Hair follicular keratinocyte (primary cell): ENCODE measurements at places on chromosomes 1 and 21. TPM values are rescaled to one million over a fixed set of nuclear protein-coding genes. Genes with fewer than 3 reads are reported as not detected.

CDC14A gene
- total RNA-seq = 1.3 and 1.9 TPM in 2 replicates

CASQ1 gene
- total RNA-seq = not detected in 2 replicates

GREM2 gene
- not detected in 2 replicates for total RNA-seq

TAF13 gene
- total RNA-seq = 39.6 and 42.7 TPM in 2 replicates

DCST2 gene
- not detected in 2 replicates for total RNA-seq

NID1 gene
- total RNA-seq = 4.6 and 8.4 TPM in 2 replicates

ATXN7L2 gene
- total RNA-seq = 2.4 and 4.3 TPM in 2 replicates

LCE2C gene
- total RNA-seq = not detected in 2 replicates

SPATA45 gene
- total RNA-seq = not detected in 2 replicates

CD55 gene
- 15.6 and 20.2 TPM in 2 replicates for total RNA-seq

SAMD11 gene
- 0.08 TPM in 2 replicates for total RNA-seq

ZSWIM5 gene
- total RNA-seq = not detected in 2 replicates

CRP gene
- total RNA-seq = not detected in 2 replicates

SERINC2 gene
- total RNA-seq = 362 and 491 TPM in 2 replicates

WNT3A gene
- total RNA-seq = not detected in 2 replicates

APCS gene
- total RNA-seq = not detected in 2 replicates

CXADR gene
- total RNA-seq = 10.1 and 11.7 TPM in 2 replicates

TAS1R1 gene
- not detected in 2 replicates for total RNA-seq

TEX38 gene
- not detected in 2 replicates for total RNA-seq

CACHD1 gene
- 1.5 and 1.6 TPM in 2 replicates for total RNA-seq

RAB3B gene
- total RNA-seq = 2.8 and 5.7 TPM in 2 replicates

CFAP45 gene
- 0.11 and 0.55 TPM in 2 replicates for total RNA-seq

MMP23B gene
- 0.08 and 3.7 TPM in 2 replicates for total RNA-seq

TMEM39B gene
- total RNA-seq = 5.2 and 6.1 TPM in 2 replicates

ZNF436 gene
- total RNA-seq = 9.0 and 11.6 TPM in 2 replicates
